ENCODE measurements at places on chromosomes 7 and 10.

GRCh38 chr7:76509931-76510877 lies at the start of gene UPK3B:
Gene UPK3B, plus strand, starts transcription at chr7:76510552. Its CDS starts 101 bp downstream, at chr7:76510653.
- DNase-seq = no peak

DNA sequence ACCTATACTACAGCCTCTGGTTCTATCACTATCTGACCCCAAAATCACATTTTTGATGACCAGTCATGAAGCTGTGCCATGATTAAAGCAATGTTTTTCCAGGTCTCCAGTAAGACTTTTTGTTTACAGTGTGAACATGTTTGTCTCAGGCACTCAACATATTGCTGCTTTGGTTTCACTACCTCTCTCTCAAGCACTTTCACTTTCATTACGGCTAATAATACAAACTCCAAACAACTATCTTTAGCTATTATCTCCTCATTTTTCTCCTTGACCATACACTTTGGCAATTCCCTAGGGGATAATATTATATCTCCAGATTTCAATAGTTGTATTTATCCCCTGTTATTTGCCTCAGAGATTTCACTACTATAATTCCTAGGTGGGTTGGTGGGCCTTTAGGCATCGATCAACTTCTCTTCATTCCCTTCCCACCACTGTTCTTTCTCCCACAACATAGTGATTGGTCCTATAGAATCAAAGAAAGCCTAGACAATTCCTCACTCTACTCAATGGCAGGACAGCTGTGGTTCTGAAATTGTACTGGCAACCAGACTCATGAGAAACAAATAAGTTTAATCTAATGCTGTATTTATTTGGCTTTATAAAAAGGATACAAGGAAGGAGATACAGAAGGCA lies 261.4 kb upstream of the ZWINT start:
- no peak for DNase-seq

- no peak for DNase-seq
These were observed 2.3 kb downstream of the STX1A start for GRCh38 chr7:73717025-73717807.

GRCh38 chr7:7185371-7185989 lies 3.1 kb downstream of the C1GALT1 start:
- DNase-seq = no peak

DNA sequence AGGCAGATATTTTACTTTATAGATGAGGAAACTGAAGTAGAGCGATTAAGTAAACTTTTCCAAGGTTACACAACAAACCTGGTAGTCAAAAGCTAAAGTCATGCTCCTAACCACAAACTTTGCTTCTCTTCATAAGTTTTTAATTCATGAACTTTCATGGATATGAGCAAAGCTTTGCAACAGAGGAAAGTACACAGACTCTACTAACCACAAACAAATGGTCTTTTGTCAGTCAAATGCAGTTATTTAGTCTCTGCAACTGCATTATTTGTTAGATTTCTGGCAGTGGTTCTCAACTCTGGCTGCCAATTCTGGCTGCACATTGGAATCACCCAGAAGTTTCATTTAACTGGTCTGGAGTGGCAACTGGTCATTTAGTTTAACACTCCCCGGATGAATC lies 140.6 kb upstream of the TMEM168 start:
- DNase-seq = no peak

DNA sequence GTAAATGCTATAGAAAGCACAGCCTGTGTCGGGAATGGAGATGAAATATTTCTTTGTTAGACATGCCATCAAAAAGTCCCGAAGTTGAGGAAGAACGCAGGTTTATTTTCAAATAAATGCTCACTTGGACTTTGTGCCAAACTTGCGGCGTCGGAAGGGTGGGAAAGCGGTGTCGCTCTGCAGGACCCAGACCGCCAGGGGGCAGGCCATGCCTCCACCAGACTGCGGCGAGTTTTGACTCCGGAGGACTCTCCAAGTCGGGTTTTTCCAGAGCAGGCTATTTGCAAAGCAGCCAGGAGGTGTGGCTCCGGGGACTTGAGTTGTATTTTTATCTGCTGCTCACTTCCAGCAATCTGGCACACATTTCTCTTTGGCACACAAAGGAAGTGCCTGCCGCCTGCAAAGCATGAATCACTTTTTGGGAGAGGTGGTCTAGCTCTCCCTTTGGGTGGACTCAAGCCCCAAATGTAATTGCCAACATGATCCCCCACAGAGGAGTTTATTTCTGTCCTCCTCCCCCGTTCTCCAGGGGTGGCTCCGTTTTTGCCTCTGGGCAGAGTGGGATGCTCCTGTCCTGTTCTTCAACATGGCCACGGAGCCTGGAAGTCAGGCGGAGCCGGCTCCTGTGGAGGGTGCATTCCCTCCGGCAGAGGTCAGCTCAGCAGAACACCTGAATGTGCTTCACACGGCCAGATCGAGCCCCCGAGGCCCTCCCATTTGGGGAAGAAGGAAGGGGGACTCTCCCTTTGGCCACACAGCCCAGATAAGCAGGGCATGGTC lies 82.3 kb upstream of the GPR26 start:
- DNase-seq = no peak

GRCh38 chr7:142690554-142691182 lies 58.6 kb upstream of the PRSS1 start:
- no peak for DNase-seq

- DNase-seq = no peak
These were observed 29.7 kb downstream of the HOXA1 start for GRCh38 chr7:27066148-27066547.

- DNase-seq = no peak
These were observed 5.7 kb downstream of the CYTH3 start for GRCh38 chr7:6266699-6267098.

DNA sequence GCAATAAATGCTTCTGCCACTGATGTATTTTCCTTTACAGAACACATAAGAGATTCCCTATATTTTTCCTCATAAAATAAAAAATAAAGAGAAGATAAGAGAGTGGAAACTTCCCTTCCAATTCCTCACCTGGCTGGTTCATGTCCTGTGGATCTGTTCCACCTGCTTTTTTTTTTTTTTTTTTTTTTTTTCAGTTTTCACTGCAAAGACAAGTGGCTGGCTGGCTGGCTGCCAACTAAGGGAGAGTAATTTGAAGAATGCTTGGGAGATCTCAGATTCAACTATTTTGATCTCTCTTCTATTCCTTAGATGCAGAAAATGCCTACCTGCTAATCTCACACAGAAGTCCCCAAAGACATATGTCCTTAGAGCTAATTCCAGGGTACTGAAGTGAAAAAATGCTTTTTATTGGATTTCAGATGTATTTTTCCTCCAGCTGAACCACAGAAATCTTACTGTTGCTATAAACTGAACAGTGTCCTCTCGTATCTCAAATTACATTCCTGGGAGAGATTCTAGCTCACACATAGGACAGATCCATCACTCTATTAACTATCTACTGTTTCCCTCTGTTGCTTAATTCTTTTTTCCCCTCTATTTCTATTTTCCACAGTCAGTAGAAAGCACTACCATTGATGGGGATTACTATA lies 120.8 kb downstream of the NRCAM start:
- no peak for DNase-seq

DNA sequence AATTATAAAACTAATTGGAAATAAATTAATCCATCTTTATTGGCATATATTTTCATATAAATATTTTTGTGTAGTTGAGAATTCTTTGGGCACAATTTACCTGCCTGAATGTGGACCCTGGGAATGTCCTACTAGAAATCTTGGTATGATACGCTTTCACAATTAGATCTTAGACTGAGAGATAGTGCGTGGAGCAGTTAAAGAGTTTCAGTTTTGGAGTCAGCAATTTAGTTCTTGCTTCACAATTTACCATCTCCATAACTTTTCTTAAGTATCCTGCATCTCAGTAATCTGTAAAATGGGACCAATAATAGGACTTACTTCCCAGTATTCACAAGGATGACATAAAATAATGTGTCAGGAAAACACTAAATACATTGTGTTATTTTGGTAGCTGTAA lies 2.0 kb downstream of the MTPN start:
- DNase-seq = no peak

DNA sequence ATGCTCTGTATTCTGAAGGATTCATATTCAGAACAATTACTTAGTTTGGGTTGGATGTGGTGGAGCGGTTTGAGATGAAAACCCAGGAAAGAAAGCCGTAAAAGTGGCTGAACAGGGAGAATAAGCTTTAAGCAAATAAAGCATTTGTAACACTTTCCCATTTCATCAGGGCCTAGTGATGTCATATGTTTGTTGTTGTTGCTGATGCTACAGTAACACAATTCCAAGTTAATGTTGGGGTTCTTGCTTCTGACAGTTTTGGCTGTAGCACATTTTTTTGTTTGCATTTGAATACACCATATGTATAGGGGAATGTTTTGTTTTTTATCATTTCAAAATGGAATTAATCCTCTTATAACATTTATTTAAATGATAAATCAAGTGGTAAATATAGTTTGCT lies 40.4 kb upstream of the EPHB6 start:
- no peak for DNase-seq

- DNase-seq = no peak
These were observed 450.9 kb upstream of the CNTNAP2 start for GRCh38 chr7:145665499-145666258.

- DNase-seq = no peak
These were observed 2.9 kb upstream of the CAV2 start for GRCh38 chr7:116496653-116497052.

DNA sequence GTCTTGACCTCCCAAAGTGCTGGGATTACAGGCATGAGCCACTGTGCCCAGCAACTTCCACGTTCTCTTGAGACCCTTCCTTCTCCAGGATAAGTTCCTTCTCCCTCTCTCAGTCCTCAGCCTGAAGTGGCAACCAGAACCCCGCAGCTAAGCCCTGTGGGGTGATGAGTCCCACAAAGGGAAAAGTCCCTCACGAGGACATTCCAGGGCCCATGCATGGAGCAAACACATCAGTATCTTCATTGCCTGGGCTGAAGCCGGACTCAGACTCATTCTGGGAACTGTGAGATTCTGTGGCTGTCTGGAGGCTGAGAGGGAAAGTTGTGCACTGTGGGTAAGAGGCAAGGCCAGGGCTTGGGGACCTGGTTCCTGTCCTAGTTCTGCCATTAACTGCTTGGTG lies 622.9 kb downstream of the GALNT17 start:
- no peak for DNase-seq

- DNase-seq = no peak
These were observed 1.3 kb downstream of the PNLIPRP2 start for GRCh38 chr10:116621934-116622655.

DNA sequence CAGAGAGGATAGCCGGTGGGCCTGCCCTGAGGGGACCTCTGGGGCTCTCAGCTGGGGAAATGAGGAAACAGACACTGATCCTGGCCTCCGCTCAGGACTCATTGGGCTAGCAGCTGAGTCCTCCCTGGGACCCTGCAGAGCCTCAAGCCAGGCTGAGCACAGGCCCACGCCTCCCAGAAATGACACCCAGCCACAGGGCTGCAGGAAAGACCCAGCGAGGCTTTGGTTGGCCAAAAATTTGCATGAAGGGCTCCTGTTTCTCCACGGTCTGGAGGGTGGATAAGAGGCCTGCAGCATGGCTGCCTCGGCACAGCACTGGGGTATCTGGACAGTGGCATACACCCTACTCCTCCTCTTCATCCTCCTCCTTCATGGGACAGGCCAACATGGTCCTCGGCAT lies 60.4 kb downstream of the ZNF33B start:
- DNase-seq = no peak

- DNase-seq = no peak
These were observed 18.3 kb upstream of the ZNF12 start for GRCh38 chr7:6725003-6725402.

DNA sequence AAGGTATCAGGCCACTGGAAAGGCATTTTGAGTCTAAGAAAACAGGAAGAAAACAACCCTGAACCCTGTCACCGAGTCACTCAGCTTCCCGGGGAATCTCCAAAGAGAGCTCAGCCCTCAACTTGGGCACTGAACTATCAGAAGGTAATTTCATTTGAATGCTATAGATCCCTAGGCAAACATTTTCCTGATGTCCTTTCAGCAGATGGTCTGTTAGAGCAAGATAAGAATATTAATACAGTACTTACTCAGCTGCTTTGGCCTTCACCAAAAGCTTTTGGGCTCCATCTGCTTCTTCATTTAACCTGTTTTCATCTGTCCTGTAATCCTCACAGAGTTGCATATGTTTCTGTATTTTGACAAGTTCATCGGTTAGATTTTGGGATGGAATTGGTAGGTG lies 34.2 kb upstream of the LAMB1 start:
- DNase-seq = no peak

DNA sequence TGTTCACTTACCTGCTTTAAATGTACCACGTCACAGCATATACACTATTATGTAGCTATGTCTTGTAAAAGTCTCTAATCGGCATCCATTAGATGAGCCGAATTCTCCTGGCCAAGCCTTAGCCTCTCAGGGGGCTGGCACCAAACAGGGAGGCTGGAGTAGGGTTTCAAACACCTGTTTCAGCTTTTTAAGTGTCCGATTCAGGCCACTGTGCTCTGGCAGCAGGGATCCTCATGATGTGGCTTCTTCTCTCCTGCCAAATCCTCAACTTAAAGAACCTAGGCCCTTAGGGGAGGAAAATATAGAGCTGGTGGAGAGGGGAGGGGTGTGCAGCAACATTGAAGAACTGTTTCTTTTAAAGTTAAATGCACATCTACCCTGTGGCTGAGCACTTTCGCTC lies 68.5 kb upstream of the NFKB2 start:
- DNase-seq = no peak

DNA sequence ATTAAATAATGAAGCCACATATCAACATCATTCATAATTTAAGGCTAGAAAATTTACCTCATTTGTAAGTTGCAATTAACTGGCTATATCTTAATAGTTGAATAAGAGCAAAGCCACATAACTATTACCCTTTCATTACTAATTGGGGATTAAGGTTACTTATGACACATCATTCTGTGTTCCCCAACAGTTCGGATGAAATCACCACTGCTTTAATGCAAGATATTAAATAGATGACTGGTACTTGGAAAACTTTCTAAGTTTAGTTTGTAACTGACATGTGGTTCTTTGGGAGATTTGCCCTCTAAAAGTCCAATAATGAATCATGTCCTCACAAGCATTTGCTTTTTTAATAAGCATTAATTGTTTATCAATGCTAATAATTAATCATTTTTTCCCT lies 109.1 kb downstream of the MTERF1 start:
- DNase-seq = no peak

DNA sequence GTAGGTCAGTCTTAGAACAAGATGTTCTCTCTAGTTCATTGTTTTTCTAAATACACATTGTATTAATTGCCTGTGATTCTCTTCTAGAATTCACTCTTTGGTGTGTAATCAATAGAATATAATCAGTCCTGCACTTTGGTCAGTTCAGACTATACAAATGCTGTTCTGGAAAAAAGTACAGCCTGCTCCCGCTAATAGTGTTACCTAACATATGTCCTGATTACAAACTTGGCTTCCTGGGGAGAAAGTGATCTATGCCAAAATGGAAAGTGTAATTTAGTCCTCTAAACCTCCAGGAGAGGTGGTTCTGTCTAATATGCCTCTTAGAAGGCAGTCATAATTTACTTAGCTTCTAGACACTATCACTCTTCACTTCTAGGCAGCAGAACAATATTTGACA lies 215.5 kb downstream of the SEMA3D start:
- no peak for DNase-seq

- DNase-seq = no peak
These were observed 163.1 kb downstream of the AUTS2 start for GRCh38 chr7:69761290-69761922.

All from T-helper 9 cell (primary cell).